Fibroblast of upper back skin (primary cell): ENCODE measurements at places on chromosomes 4 and X.

- peak; percentile 83 for DNase-seq
These were observed 225.2 kb upstream of the SLIT2 start for GRCh38 chr4:20026456-20026855.

- DNase-seq: no peak
These were observed 226.3 kb downstream of the ZIC3 start for GRCh38 chrX:137792214-137792613.

- peak; percentile 99 for DNase-seq
These were observed 19.4 kb downstream of the SORBS2 start for GRCh38 chr4:185792384-185793115.

DNA sequence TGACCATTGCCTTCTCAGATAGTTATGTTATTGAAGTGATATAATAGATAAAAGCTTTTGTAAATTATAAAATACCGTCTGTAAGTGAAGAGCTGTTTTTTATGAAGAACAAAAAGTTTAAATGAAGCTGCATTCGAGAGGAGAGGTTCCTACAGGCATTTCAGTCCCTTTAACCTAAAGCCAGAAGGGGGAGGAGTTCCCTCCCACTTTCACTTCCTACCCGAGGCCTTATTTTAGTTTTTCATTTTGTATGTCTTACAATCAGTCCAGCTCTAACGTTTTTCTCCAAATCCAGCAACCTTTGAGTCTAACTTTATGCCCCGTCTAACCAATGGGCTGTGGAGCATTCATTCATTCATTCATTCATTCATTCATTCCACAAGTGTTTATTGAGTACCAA lies 16.5 kb upstream of the SOX3 start:
- DNase-seq: no peak

GRCh38 chr4:99390055-99390454 lies 37.5 kb upstream of the ADH1C start:
- peak; percentile 85 for DNase-seq

DNA sequence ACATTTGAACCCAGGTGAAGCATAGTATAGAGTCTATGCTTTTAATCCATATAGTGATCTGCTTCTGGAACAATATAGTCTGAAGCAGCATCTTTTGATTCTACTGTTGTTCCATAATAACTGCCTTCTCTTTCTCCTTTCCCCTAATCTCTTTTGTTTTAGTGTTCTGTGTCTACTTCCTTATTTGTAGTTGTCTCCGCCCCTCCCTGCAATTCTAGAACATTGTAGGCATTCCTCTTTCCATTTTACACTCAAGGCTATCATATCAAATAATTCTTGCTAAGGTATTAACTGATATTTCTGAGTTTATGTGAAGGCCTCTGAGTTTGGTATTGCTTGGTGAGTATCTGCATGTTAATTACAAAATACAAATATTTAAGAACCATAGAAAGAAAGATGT lies 11.6 kb downstream of the BLTP1 start:
- no peak for DNase-seq

DNA sequence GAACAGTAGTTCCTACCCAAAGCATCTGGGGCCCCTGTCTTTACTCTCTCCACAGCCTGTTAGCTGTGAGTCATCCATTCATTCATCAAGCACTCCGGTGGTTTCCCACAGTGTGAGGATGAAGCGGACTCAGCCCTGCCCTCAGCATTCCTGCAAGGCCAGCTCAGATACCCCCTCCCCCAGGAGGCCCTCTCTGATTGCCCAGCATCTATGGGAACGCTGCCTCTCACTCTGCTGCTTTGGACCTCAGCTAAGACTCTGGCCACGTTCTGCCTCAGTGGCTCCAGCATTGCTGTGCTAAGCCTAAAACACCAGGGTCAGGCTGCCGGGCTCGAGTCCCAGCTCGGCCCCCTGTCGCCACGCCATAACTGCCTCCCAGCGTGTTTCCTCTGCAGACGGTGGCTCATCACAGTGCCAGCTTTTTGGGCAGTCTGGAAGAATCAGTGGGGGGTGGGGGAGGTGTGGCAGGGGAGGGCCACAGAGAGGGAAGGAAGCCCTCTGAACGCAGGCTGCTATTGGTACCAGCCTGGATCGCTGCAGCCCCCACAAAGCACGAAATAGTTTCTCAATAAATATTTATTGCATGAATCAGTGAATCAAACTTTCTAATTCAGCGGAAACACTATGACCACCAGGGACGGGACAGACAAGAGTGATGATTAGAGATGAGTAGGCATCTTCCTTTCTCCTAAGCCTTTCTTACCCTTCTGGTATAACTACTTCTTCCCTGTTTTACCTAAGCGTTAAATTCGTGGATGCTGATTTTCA lies 74.4 kb downstream of the SORCS2 start:
- peak; percentile 95 for DNase-seq

- peak; percentile 57 for DNase-seq
These were observed 228.8 kb downstream of the SPCS3 start for GRCh38 chr4:176548571-176548970.

GRCh38 chr4:105280338-105281123 lies 133.9 kb downstream of the TET2 start:
- DNase-seq: peak; percentile 99

DNA sequence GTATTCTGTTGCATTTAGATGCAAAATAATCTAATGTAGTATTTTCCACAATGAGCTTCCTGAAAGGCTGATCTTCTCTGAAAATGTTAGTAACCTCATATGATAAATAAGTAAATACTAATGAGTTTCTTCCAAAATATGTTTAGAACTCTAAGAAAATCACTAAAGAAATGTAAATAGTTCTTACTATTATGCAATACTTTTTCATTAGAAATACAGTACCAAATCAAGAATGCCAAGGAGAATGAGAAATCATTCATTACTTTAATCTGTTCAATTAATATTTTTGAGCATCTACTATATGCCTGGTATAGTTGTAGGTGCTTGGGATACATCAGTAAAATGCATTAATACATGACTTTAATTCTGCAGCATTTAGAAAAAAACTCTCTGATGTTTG lies 130.6 kb downstream of the IL1RAPL1 start:
- no peak for DNase-seq

DNA sequence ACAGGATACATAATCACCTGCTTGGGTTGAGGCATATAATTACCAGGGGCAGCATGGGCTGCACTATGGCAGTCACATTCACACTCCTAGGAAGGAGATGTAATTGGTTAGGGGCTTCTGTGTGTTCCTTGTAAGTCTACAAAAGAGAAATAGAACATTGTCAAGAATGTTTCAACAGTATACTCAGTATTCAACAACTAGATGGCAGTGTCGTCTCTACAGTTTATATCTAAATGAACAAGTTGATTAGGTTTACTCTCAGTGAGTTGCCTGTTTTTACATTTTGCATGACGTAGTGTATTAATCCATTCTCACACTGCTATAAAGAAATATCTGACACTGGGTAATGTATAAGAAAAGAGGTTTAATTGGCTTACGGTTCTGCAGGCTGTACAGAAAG lies 50.5 kb upstream of the RAB33B start:
- DNase-seq: no peak

DNA sequence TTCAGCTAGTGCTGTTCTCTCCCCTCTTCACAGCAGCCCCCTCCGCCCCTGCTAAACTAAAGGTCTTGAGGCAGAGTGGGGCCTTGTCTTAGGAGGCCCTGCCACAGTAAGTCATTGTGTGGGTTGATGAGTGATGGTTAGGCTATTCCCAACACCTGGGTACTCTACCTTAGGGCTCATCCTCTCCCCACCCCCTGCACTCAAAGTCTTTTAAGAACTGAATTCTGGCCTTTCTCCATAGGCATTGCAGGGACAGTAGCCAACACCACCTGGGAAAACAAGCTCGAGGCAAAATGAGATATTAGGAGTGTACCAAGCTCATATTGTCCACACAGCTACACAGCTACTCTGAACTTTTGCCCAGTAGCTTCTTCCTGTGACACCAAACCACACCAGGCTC lies 42.5 kb downstream of the RAB40AL start:
- no peak for DNase-seq

DNA sequence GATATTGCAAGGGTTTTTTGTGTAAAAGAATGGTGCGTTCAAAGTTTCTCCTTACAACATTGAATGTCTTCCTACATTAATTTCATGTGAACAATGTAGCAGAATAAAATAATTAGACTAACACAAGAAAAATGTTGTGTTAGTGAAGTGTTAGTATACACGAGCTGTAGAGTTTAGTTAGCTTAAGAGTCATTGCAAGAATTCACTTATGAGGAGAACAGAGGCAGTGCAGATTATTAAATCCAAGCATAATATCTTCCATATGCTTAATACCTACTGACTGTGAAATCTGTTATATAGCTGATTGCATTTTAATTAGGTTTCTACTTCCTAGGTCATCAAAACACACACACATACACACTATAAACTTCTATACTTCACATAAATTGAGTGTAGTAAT lies 959.0 kb downstream of the FAT4 start:
- no peak for DNase-seq

DNA sequence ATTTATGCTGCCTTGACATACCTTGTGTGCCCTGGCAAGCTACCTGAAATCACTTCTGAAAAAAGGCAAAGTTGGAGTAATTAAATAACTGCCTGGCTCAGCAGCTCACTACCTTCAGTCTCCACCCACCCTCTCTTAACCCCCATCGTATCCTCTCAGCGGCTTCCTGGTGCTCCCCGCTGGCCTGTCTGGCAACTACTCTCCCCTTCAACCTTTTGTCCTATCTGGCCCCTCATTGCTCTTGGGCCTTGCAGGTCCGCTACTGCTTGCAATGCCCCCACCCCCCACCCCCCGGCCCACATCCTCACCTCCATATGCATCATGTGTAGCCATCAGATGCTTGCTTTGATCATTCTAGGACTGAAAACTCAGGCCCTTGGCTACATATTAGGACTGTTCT lies 34.5 kb downstream of the PRPS1 start:
- no peak for DNase-seq

DNA sequence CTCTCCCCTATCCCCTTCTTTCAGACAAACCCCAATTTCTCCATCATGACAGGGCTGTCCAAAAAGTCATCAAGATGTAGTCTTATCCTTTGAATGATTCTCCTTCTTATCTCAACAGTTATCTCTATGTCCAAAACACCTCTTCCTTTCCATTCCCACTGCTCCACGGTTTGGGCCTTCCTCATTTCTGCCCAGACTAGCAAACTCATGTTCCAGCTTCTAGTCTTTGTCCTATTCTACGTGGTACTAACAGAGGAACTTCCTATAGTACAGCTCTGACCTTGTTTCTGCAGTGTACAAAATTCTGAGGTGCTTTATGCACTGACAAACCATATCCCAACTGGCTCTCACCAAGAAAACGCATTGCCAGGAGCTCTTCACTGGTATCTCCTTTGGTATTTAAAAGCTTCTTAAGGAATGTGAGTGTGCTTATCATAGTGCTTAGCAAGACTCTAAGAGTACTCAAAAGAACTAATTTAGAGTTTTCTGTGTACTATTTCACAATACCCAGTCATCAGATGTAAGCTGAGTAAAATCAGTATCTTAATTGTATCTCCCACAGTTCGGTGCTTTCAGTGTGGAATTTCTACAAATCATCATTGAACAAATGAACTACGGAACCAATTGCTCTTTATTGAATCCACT lies 65.5 kb downstream of the MAML3 start:
- no peak for DNase-seq

DNA sequence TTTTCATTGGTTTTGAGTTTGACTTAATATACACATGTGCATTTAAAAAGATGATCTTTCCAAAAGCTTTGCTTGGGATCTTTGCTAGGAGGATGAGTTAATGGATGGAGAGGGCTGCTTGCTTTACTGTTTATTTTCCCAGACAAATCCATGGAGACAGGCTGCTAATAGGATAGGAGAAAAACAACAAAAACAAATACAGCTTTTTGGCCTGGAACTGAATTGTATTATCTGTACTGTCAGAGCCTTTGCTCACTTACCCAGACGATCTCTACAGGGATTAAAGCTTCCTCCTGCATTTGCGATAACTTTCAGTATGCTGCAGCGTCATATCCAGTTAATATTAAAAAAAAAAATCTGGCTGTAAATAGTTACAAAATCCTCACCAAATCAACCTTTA lies 190.8 kb upstream of the NUDT6 start:
- DNase-seq: no peak

DNA sequence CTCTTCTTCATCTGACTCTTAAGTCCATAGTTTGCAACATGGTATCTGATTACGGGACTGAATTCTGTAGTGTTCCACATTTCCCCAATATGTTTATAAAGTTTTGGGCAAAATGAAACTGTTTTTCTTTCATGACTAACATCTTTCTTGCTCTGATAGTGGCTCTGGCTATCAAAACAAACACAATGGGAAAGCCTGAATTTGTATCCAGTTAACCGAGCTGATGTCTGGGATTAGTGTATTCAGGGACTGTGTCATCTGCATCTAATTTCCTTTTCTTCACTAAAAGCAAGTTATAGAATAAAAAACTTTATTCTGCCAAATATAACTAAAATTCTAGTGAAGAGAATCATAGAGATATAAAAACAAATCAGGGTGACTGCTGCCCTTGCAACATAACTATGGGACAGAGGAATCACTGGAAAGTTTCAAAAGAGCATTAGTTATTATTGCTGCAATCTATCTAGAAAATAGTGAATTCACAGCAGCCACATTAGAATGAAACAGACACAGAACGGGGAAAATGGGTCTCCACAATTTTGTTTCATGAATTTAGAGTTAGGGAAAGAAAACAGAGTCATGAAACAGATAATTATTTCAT lies 61.3 kb downstream of the ANTXR2 start:
- DNase-seq: peak; percentile 65

DNA sequence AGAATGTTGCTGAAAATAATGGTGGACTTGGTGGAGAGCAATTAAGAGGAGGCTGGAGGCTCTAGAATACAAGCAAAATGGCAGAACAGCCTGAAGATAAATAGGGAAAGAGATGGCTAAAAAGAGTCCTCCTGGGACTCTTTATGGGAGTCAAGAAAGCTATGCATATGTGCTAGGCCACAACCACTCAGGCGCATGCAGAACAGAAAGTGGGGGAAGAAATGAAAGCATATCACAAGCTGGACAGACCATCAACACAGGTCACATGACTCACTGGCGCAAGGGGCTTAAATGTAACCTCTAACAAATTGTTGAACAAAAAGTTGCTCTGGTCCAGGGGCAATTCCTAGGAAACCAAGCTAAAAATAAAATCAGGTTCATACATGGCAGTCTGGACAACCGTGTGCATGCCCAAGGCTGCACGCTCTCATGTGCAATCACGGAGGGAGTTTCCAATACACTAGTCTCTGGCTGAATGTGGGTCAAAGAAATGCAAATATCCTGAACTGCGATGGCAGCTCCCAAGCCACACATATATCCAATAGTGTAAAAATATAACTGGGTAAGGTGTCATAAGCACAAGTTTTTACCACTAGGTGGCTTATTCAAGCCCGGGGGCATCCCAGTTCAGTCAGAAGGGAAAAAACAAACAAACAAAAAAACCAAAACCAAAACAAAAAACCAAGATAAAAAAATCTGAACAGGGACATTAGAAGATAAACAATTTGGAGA lies 45.4 kb downstream of the ZNF711 start:
- no peak for DNase-seq

GRCh38 chr4:78652282-78652876 lies 100.8 kb downstream of the ANXA3 start:
- DNase-seq: peak; percentile 33

DNA sequence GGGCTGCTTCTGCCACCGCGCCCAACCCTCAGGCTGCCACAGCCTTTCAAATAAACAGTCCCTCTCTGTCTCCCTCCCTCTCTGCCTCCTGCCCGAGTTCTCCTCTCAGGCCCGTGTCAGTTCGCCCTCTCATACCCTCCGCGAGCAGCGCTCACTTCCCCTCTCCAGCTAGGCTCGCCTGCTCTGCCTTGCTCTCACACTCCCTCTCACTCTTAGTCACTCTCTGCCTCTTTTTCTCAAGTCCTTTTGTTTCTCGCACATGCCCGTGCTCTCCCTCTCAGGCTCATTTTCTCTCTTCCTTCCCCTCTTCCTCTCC lies 3.2 kb downstream of the EFNB1 start:
- DNase-seq: peak; percentile 67

- no peak for DNase-seq
These were observed 211.9 kb downstream of the AFAP1 start for GRCh38 chr4:7727749-7728148.
